NCI-H1930 (cell line): ENCODE measurements at places on chromosomes 6 and 20.

DNA sequence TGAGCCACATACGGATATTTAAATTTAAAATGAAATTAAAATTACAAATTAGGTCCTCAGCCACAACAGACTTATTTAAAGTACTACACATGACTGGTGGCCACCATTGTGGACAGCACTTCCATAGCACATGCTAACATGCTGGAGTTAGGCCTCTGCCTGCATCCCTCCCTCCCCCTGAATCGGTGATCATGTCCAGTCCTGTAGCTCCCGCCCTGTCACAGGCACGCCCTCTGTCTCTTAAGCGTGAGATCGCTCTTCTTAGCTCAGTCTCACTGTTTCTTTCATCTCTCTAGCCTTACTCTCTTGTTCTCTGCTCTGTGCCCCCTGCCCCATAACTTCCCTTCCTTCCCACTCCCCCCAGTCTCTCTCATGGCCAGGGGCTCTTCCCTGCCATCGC is 28.9 kb downstream of the ELMO2 start:
- DNase-seq: no peak

DNA sequence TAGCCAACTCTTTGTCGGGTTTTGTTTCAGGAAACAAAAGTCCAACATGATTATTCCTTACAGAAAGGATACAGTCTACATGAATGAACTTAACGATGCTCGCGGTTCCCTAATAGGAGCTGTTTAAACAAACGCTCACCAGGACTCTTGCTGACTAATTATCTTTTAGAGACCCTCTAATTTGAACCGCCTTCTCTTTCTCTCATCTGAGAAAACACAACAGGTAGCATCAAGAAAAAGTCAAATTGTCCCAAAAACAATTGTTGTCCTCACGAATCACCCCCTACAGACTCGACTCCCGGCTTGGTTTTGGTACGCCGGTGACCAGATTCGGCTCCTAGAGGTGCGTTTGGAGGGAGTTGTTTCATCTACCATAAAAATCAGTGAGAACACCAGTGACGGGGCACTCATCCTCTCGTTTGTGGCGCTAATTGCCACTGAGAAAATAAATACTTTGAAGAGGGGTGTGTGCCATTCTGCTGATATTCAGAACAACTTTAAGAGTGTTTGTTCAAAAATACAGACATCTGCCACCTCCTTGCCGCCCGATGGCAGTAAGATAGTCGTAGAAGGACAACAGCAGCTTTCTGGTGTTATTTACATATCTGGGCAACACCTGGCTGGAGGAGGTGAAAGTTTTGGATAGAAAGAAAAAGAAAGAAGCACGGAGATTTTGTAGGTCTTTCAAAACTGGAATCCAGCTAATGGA is 1.1 kb upstream of the SIM1 start:
- DNase-seq: no peak

DNA sequence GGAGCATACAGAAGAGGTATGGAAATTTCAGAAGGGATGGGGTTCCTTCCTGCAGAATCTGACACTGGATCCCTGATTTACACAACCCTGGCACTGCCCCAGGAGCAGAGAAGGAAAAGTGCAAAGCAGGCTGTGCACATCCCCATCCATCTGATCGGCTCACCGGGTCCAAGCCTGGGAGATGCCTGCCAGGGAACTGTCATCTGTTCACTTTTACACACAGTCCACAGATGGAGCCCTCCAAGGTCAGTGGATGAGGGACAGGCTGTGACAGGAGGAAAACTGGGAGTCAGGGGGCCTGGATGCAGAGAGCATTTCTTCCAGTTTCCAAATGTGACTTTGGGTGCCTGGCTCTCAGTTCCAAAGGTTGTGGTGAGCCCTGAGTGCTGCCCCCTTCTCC is 11.0 kb upstream of the SYNDIG1 start:
- DNase-seq: no peak

DNA sequence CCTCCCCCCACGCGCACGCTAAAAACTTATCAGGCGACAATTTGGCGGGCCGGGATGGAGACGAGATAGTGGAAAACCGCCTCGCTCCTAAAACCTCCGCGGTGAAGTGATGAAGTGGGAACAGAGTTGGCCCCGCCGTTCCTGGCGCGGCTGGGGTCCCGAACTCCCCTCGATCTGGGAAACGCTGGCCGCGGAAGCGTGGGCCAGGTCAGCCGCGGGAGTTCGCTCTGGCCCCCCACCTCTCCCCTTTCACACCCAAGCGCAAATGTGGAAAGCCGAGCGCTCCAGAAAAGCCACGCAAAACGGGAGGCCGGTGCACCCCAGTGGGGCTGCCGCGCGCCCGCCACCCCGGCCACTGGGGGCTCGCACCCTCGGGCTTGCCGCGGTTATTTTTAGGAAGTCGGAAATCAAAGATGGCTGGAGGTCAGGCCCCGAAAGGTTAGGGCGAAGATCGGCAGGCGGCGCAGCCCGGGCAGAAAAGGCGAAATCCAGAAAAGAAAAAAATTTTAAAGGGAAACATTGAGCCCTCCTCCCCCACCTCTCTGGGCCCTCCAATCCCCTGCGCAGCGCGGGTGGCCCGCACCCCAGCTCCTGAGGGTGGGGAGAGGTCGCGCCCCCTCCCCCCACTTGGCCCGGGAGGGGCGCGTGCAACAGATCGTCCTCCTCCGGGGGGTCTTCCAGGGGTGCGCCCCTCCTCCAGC is 1.0 kb downstream of the SALL4 start:
- DNase-seq: no peak

GRCh38 chr6:102761872-102762271 is 1368.4 kb downstream of the GRIK2 start:
- no peak for DNase-seq

GRCh38 chr20:58431134-58431533 is 42.1 kb downstream of the VAPB start:
- no peak for DNase-seq

- peak; percentile 84 for DNase-seq
Measured at GRCh38 chr6:28225056-28225834, at the start of gene ZSCAN9. Gene ZSCAN9, plus strand, starts transcription at chr6:28225275. Its CDS starts 1,810 bp downstream, at chr6:28227085.
